ENCODE measurements at places on chromosomes 2 and 18.

DNA sequence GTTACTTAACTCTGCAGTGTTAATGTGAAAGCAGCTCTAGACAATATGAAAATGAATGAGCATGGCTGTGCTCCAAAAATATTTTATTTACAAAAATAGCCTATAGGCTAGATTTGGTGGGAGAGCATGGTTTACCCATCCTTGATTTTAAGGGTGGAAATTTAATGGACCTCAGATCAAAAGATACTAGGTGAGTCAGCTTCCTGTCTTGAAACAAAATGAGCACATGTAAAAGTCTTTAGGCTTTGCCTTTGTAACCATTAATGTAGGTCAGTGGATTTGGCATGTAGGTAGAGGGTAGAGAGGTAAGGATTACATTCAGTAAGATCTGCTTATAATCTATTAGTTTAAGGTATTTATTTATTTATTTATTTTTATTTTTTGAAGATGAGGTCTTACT is 72.7 kb downstream of the GREB1L start:
- no peak for DNase-seq

GRCh38 chr2:180647221-180647620 is 333.2 kb upstream of the UBE2E3 start:
- DNase-seq = no peak

DNA sequence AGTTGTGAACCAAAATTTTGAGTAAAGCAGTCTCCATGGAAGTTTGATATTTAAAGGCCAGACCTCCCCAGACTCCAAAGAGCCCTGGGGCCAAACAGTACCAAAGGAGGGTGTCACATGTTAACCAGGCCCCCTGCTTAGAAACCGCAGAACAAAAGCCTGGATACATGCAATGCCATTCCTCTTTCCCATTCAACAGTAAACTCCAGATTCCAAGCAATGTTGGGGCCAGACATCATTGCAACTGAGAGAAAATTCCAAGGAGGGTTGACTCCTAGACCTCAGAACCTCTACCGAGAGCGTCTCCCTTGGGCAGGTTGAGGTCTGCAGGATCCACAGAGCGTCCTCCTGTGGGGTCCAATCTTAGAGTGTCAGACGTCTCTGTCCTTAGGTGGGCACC is 404.4 kb upstream of the SYT4 start:
- no peak for DNase-seq

DNA sequence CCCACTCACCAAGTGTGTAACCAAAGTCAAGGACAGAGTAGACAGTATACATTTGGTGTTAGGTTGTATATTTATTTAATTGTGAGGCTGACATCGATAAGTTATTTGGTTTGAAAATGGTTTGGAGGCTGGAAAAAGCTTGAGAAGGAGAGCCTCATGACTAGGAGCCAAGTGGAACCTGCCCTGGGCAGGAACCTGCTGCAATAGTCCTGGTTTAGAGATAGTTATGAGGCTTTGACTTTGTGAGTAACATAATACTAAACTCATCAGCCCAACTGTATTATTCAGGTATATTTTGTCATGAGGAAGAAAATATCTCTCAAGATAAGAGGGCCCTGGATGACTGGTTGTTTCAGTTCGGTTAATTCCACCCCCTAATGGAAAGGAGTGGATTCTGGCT is 234.3 kb upstream of the CYRIA start:
- no peak for DNase-seq

GRCh38 chr18:22817844-22818243 is 115.3 kb upstream of the RBBP8 start:
- no peak for DNase-seq

DNA sequence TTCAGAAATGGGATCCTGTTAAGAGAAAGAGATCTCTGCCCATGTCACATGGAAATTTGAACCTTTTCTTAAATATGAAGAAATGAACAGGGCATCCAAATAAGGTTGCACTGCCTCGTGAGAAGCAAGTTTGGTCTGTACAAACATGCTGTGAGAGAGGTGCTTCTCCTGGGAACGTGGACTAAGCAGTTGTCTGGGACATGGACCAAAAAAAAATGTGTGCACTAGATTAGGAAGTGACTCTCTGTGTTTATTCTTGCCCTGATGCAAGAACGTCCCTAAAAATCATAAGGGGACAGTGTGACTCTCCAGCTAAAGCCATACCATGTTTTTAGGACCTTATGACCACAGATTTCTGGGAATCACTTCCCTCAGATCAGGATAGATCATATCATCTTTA is 23.7 kb upstream of the GCG start:
- no peak for DNase-seq

DNA sequence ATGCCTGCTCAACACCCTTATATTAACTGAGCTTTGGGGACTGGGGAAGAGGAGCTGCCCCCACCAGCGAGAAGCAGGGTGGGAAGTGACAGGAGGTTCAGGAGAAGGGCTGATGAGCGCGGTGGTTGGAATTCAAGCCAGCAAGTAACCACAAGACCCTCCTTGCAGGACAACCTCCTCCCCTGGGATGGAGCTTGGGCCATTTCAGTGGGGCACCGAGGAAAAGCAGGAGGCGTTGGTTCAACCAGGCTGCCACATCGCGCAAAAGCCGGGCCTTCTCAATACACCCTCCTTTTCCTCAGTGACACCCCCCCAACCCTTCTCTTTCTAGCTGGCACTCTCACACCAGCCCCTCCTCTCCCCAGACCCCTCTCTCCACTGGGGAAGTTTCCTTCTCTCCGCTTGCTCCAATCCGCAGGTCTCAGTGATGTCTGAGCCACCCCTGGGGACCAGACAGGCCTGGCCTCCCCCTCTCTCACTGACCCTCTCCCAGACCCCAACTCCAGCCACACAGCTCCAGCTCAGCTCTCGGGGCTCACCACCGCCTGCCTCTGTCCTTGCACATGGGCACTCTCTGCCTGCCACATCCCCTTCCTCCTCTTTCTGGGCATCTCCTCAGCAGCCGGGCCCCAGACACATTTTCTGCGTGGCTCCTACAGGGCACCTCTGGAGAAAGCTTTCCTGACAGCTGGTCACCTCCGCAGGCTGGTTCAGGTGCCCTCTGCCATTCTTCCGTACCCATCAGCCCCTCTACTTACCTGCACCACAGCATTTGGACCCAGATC is 44.5 kb downstream of the KCNF1 start:
- DNase-seq = no peak

- DNase-seq = no peak
These were observed 270.3 kb upstream of the PARD3B start for GRCh38 chr2:204274991-204275390.

DNA sequence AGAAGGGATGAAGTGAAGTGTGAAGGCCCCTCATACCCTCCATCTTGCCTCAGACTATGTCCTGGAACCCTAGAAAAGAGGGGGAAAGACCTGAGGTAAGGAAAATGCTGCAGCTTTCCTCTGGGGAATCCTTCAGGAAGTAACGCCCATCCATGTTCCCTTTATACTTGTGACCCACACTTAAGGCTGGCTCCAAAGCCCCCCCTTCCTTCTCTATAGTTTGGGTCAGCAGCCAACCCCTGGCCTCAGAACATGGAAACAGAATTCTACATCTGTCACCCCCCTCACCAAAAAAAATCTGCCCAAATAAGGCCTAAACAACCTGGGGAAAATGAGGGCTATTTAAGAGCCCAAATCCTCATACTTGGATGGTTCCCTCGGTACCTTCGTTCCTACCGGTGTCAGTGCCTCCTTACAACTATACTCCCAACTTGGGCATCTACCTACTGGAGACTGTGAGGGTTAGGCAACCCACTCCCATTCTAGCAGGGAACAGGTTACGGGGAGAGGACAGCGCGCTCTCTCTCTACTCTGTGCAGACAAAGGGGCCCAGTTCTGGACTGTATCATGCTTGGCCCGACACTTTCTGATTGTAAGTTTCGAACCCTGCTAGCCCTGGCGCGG is 689 bp downstream of the OST4 start:
- no peak for DNase-seq

GRCh38 chr2:174158003-174158402 is 90.3 kb downstream of the OLA1 start:
- no peak for DNase-seq

DNA sequence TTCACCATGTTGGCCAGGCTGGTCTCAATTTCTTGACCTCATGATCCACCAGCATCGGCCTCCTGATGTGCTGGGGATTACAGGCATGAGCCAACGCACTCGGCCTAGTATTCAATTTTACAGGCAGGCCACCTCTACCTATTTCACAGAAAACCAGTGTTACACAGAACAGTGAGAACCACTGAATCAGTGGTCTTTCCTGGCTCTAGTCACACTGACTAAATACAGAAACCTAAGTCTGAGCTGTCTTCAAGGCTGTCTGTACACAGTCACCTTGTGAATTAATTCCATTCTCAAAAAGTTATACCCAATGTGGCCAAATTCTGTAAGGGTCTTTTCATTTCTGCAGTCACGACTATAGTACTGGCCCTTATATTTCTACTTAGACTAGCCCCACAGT is 3.5 kb downstream of the RNF149 start:
- DNase-seq = no peak

- DNase-seq = no peak
These were observed 49.6 kb downstream of the GALNT14 start for GRCh38 chr2:31088504-31089195.

- DNase-seq = no peak
These were observed 326.8 kb downstream of the AKAIN1 start for GRCh38 chr18:4870177-4870773.

DNA sequence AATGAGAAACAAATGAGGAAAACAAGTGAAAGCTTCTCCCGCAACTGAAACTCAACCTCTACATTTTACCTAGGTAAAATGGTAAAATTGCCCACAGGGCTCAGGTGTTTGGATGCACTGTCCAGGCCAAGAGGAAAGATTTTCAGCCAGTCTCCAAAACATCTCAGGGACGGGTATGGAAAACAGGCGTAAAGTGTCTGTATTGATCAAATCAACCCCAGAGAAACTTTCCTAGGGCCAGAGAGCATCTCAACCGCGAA is 361 bp upstream of the HAT1 start:
- DNase-seq = no peak

Measured in stimulated activated CD4-positive, alpha-beta T cell treated with anti-CD3 and anti-CD28 coated beads, Interleukin-2, amount 100 ng/mL, for 24 hours (primary cell).